ENCODE measurements at places on chromosomes 4 and X. TPM values are rescaled to one million over a fixed set of nuclear protein-coding genes. Genes with fewer than 3 reads are reported as not detected.

GRCh38 chr4:71604785-71605184 lies 179.1 kb downstream of the GC start:
- H3K27ac ChIP-seq = no peak overlapping the region
- H3K27me3 ChIP-seq = no peaks in the 10 kb centered on the region
- H3K36me3 ChIP-seq = no peaks in the 10 kb centered on the region

- no peaks in the 10 kb centered on the region for H3K4me1 ChIP-seq
- H3K27me3 ChIP-seq = no peaks in the 10 kb centered on the region
- no peaks in the 10 kb centered on the region for H3K36me3 ChIP-seq
Observed at GRCh38 chr4:105978684-105979296, 83.5 kb downstream of the NPNT start.

DNA sequence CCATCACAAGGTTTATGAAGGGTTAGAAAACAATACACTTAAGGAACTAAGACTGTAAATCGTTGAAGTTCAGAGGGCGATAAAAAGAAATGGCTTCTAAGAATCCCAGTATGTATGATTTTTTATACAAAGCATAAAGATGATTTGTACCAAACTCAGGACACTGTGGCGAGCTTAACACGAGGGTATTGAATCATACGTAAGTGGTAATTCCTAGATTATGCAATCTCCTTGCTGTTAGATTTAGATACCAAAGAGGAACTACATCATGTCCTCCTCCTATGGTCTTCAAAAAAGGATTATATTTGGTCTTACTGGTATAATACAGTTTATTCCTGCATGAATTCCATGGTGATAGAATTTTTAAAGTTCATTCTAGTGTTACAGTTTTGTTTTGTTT lies 23.9 kb downstream of the NFKB1 start:
- H3K36me3 ChIP-seq = no peaks in the 10 kb centered on the region
- no peak overlapping the region for H3K4me3 ChIP-seq
- no peak for DNase-seq
- H3K27ac ChIP-seq = no peak overlapping the region
- H3K27me3 ChIP-seq = no peaks in the 10 kb centered on the region

RBM47 gene
- 1.4 TPM for total RNA-seq

PRDX4 gene
- total RNA-seq = 59.5 TPM

EPHA5 gene
- not detected for total RNA-seq
